Stimulated activated CD4-positive, alpha-beta T cell treated with anti-CD3 and anti-CD28 coated beads, Interleukin-15, amount 100 ng/mL, for 1 hour (primary cell): ENCODE measurements at places on chromosomes 4 and X.

DNA sequence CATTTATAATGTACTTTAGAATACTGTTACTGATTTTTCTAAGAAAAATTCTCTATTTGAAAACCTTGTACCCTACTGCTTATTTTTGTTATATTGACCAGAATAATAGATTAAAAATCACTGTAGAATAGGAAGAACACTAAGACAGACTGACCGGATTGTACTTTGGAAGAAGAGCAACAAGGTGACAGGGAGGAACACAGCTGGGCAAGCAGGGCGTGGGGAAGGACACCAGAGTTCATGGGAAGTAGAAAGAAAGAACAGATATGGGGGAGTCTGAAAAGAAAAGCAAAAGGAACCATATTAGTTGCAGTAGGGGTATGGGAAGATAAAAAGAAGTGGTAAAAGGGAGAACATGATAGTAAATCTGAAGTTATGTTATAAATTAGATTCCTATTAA is 38.6 kb downstream of the TXK start:
- no peak for DNase-seq

- no peak for DNase-seq
These were observed 35.9 kb upstream of the HPSE start for GRCh38 chr4:83370640-83370906.

DNA sequence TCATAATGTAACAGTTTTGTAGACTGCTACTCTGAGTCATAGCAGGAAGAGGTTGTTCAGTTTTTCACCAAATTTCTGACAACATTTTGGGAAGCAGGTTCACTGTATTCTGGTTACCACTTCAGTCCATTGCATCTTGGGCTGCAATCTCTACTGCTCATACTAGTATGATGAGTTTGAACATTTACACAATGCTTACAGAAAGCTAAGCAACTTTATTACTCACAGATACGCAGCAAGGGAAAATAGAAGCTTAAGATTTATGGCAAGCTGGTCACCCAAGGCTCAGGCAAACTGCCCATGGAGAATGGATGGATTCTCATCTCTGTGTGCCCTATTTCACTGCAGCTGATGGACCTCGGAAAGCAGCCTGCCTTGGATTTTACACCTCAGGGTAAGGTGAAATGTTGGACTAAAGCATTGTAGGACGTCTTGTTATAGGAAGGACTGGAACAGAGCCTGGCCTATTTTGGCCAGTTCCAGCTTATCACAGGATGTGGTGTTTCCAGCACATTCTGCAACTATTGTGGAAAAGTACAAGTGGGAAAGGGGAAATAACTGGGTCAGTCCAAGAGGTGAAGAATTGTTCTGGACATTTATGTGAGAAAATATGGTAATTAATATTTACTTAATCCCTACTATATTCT is 887.1 kb upstream of the AGA start:
- DNase-seq: no peak

DNA sequence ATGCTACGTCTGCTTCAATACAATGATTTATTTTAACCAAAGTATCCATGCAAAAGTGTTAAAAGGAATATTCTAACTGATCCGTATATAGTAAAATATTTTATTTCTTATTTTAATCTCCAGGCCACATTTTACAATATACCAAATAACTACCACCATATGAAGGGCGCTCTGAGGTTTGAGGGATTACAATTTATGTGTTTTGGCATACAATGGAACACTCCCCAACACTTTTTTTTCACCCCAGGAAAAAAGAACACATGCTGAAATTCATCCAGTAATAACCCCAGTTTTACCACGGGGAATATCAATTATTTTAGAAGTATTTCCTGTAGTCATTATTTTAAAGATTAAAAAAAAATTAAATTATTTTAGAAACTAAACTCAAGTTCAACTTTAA is 65.4 kb downstream of the APBB2 start:
- no peak for DNase-seq

- no peak for DNase-seq
These were observed 135.4 kb upstream of the DUSP21 start for GRCh38 chrX:44708470-44708869.

- no peak for DNase-seq
These were observed 18.1 kb upstream of the ZXDB start for GRCh38 chrX:57573754-57574153.
